ENCODE measurements at places on chromosomes 6 and 20. TPM values are rescaled to one million over a fixed set of nuclear protein-coding genes. Genes with fewer than 3 reads are reported as not detected.

The NOX3 gene
- total RNA-seq, result not detected

The ZNF391 gene
- total RNA-seq, result 0.82 TPM

The SLC44A4 gene
- total RNA-seq, result 0.18 TPM

The KCNK16 gene
- total RNA-seq, result not detected

The DSE gene
- total RNA-seq, result 3.8 TPM

The PTCHD4 gene
- total RNA-seq, result not detected

The ACSS1 gene
- total RNA-seq, result 15.5 TPM
